ENCODE measurements at places on chromosomes 12 and 14.
A peak's percentile ranks its signal among the peaks of the same experiment; 100 is the strongest.

GRCh38 chr12:39919790-39920189 is 186.1 kb downstream of the SLC2A13 start:
- DNase-seq, result no peak

- DNase-seq, result no peak
Measured at GRCh38 chr12:113077859-113078255, 21.3 kb downstream of the DTX1 start.

DNA sequence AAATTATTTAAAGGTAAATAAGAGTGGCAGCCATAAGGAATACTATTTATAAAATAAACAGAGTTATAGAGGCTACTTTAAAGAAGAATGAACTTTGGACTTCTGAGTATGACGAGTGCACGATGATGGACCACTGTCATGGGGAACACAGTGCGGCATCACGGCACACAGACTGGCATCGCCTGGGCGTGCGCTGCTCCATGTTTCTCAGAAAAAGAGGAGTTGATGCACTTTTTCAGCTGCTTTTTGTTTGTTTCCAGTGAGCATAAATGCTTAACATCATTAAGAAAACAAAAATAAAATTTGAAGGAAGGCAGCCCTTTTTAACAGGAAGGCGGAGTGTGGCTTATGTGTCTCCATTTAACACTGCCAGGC is 23.3 kb upstream of the EAPP start:
- DNase-seq, result no peak

GRCh38 chr12:132477017-132477702 is 12.8 kb upstream of the FBRSL1 start:
- no peak for DNase-seq

- DNase-seq, result no peak
Measured at GRCh38 chr12:121718653-121719239, 6.2 kb downstream of the TMEM120B start.

GRCh38 chr12:46983959-46984841 is 95.2 kb upstream of the PCED1B start:
- peak; percentile 72 for DNase-seq

DNA sequence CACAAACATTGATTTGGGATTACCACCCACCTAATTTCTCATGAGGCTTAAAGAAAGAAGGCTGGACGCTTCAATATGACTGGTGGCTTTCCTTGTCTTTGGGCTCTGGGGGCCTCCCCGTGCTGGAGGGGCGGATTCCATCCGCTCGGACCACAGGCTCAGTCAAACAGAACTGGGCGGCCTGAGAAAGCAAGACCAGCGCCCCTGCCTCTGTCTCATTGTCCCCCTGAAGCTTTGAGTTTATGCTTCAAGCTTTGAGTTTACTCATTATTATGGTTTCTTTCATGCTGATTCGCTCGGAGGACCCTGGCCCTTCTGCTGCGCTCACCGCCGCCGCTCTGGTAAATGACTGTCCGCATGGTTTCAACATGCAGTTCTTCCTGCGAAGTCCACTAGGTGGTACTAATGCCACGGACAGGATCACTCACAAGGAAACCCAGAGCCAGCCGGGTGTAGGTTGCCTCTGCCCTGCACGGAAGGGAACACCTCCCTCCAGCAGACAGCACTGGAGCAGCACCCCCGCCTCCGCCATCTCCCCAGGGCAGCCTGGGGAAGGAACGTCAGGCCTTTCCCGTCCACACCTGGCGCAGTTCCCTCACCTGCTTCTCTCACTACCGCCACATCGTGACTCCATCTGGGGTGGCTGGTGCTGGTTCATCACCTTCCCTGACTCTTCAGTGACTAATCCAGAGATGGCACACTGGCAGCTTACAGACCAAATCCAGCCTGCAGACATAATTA is 13.2 kb upstream of the TIGAR start:
- DNase-seq, result peak; percentile 48

- no peak for DNase-seq
Measured at GRCh38 chr12:2797721-2798418, 3.1 kb downstream of the FKBP4 start.

GRCh38 chr12:55716582-55716957 is 724 bp downstream of the BLOC1S1 start:
- DNase-seq, result no peak

DNA sequence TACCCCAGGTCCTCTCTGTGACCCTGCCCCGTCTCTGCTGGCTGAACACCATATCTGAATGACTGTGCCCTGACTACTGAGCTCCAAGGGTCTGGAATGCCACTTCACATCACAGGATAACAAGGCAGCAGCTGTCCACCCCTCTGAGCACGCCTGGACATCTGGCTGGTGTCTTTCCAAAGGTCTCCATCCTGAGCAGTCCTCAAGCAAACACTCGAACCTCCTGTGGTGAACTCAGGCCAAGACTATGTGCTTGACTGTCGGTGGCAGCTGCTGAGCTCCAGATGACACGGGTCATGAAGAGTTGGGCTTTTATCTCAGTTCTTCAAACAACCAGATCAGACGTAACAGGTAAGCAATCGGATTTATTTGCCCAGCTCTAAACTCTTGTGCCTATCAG is 117.2 kb upstream of the BCL2L14 start:
- DNase-seq, result no peak

DNA sequence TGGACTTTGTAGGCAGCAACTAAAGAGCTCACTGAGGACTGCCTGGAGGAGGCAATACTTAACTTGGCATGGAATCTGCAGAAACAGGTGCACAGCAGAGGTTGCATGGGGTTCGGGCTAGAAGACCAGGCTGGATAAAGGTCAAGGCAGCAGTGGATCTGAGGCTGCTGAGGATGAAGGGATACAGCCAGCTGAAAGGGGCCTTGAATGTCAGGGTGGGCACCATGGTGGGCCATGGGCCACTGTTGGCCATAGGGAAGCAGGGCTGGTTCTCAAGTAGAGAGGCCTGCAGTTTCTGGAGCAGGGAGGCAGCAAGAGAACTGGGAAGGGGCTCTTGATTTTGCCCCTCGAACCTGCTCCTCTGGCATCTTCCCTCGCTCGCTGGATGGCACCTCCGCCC is 55.5 kb downstream of the C14orf132 start:
- no peak for DNase-seq

DNA sequence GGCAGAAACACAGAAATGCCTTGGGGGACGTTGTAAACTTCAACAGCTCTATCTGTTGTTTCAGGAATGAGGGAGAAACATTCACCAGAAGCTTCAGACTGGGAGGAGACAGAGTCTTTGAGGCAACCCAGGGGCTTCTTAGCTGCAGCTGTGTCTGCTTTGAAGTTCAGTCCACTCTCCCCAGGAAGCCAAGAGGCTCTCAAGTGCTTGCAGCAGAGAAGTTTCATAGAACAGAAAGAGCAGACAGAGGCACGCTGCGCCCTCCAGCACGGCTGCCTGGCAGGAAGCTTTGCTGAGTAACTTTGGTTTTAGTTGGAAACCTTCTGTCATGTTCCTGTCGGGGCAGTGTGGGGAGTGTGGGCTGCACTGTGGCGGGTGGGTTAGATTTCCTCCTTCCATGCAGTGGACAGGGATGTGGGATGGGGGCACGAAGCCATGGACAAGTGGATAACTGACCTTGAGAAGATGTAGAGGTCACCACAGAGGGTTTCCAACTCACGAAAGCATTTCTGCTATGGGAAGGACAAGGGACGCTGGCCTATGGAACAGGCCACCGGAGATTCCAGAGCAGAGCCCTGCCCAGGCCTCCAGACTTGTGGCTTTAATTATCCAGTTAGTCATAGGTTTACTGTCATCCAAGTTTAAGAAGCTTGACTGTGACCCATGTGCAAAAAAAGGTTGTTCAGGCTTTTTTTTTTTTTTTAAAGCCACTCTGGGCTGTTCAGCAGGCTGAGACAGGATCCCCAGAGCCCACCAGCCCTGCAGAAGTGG is 107.7 kb downstream of the ARF6 start:
- peak; percentile 98 for DNase-seq

Data from RPMI7951 (cell line).